ENCODE measurements at places on chromosomes 4 and X. TPM values are rescaled to one million over a fixed set of nuclear protein-coding genes. Genes with fewer than 3 reads are reported as not detected.
A peak's percentile ranks its signal among the peaks of the same experiment; 100 is the strongest.

- no peak for DNase-seq
These were observed 34.9 kb downstream of the ASB9 start for GRCh38 chrX:15235001-15235400.

Gene APLN
- total RNA-seq, result 124 TPM

GRCh38 chr4:55554453-55555030 lies 7.8 kb upstream of the CLOCK start:
- DNase-seq, result peak; percentile 69

Gene GPR143
- total RNA-seq, result 2.8 TPM

GRCh38 chrX:2679534-2680485 lies 11.3 kb upstream of the CD99 start:
- DNase-seq, result peak; percentile 23

DNA sequence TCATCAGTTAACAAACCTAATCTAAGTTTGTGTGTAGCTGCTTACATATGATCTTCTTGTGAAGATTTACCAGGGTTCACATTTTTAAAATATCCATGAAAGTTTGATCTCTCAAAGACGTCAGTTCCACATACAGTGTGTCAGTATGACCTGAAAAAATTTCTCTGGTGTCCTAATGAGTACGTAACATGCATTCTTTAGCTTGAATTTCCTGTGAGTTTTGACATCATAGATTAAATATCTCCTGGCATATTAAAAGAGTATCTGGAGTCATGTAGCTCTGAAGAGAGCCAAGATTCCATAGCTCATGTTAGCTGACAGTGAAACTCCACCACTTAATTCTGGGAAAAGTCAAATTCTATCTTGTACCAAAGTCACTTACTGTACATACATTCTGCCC lies 43.9 kb upstream of the PDLIM5 start:
- DNase-seq, result no peak

DNA sequence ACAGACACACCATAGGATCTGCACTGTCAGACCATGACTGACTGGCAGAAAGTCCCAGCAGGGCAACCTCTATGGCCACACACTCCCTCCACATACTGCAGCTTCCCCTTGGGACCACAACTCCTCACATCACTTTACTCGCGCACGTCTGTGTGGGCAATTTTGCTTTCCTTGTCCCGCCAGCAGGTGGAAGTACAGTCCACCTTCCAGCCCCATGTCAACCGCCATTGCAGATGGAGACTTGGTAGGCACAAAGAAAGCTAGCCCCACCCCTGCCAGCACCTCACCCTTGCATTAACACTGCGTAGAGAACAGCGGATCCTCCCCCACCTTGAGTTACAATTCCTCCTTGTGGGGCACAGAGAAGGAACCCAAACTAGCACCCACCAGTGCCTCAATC lies 74.4 kb upstream of the NAP1L2 start:
- peak; percentile 0 for DNase-seq

GRCh38 chr4:110902500-110902899 lies 279.6 kb upstream of the PITX2 start:
- no peak for DNase-seq

DNA sequence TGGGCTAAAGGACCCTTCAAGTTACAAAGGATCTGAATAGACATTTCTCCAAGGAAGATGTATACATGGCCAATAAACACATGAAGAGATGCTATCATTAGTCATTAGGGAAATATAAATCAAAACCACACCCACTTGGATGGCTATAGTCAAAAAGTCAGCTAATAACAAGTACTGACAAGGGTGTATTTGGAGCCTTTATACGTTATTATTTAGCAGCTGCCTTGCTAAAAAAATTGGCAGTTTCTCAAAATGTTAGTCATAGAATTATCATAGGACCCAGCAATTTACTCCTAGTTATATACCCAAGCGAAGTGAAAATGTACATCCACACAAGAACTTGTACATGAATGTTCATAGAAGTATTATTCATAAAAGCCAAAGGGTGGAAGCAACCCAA lies 112.7 kb upstream of the DUSP21 start:
- DNase-seq, result peak; percentile 1

- peak; percentile 74 for DNase-seq
These were observed 4.6 kb upstream of the KANTR start for GRCh38 chrX:53089224-53089842.

GRCh38 chr4:20256381-20256881 lies 4.7 kb downstream of the SLIT2 start:
- DNase-seq, result no peak

DNA sequence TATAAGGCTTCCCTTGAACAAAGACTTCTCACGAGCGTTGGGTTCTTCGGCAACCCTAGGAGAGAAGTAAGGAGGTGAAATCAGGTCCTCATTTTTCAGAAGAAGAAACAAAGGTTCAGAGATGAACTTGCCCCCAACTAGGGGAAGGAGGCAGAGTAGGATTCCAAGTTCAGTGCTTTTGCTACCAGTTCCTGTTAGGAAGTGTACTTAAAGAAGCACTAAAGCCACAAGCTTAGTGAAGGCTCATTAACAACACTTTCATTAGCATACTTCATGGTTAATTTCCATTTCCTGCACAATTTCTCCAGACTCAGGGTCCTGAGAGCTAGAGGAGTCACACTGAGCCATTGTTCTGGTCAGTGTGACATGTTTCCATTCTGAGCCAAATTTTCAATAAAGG lies 52.1 kb downstream of the VSIG4 start:
- DNase-seq, result no peak

Gene HTT
- total RNA-seq, result 73.8 TPM

DNA sequence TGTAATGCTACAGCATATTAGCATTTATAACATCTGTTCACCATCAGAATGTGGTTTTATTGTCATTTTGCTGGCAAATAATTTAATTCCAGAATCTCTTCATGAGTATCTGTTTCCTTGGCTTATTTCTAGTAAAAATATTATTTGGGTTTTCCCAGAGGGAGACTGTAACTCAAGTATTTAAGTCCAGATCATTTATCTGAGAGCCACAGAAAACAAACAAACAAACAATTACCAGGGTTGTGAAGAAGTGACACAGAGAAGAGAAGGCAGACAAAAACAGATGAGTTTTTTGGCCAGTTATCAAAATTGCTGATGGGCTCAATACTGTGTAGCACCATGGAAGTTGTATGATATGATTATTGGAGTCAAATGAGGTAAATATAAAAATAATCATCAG lies 515.1 kb downstream of the TECRL start:
- DNase-seq, result no peak

Gene NAP1L2
- 2.2 TPM for total RNA-seq

- no peak for DNase-seq
These were observed 87.7 kb upstream of the RAB40AL start for GRCh38 chrX:102849396-102849795.

GRCh38 chr4:142656178-142656577 lies 189.9 kb downstream of the INPP4B start:
- DNase-seq, result peak; percentile 13

- DNase-seq, result peak; percentile 14
These were observed 8.0 kb upstream of the CPEB2 start for GRCh38 chr4:14994242-14994641.

- DNase-seq, result no peak
These were observed 20.6 kb downstream of the F8 start for GRCh38 chrX:155001873-155002272.

Gene WNK3
- 0.60 TPM for total RNA-seq

DNA sequence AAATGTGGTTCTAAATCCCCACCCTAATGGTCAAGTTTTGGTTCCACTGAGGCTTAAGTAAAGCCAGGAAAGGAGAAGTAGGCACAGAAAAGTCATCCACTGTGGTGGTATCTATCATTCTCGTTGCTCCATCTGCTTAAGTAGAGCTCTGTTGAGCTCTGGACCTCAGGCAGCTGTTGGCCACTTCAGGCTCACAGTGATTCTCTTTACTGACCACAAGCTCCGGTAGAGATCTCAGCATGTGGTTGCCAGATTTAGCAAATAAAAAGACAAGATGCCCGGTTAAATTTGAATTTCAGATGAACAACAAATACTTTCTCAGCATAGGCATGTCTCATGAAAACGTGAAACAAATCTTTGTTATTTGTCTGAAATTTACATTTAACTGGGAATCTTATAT lies 132.3 kb upstream of the PTCHD1 start:
- no peak for DNase-seq

DNA sequence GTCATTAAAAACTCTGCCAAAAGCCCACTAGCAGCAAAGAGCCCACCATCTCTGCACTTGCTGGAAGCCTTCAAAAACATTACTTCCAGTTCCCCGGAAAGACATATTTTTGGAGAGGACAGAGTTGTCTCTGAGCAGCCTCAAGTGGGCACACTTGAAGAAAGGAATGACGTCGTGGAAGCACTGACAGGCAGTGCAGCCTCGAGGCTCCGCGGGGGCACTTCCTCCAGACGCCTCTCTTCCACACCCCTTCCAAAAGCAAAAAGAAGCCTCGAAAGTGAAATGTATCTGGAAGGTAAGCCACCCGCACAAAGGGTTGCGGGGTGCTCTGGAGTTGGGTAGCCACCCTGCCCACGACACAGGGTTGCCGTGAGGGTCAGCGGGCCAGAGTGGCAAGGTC lies 25.9 kb downstream of the OFD1 start:
- DNase-seq, result no peak

DNA sequence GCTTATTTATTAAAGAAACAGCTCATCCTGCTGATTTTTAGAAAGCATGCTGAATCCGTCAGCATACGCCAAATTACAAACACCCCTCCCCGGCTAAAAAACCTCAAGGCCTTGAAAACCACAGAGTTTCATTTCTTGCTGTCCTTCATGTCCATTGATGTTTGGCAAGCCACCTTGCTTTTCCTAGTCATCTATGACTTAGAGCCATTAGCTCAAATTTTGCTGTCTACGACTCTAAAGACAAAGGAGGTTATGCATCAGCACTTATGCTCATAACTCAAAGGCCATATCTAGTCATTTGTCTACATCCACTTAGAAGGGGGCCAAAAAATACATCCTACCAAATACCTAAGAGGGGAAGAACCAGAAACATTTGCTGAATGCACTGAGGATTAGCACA lies 925.1 kb downstream of the PCDH7 start:
- no peak for DNase-seq

DNA sequence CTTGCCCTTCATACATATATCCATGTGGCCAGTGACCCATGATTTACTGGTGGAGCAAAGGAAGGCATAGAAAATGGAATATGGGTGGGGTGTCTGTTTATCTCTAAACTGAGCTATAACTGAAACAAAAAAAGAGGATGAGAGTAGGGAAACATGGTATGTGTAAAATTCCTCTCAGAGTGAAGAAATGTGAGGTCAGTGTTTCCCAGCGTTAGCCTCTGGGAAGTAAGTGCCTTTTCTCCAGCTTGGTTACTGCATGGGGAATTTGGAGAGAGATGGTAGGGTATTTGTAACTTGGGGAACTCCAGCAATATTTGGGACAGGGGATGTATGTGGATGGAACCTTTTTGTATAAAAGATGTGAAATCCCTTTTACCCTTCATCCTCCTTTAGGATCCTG lies 89.4 kb downstream of the AFF1 start:
- no peak for DNase-seq

DNA sequence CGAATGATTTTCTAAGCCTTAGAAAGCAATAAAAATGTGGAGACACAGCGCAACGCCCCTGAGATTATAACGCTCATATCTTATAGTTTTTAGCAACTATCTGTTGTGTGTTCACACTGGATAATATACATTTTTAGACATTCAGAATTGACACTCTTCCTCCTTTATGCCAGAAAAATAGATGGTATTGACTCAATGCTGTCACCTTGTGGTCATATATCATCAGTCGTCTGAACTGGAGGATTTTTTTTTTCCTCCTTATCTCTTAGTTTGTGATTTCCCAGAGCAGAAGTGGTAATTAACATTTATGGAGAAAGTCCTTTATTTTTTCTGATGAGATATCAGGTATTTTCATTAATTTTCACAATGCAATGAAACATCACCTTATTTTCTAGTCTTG lies 759.6 kb downstream of the RAB28 start:
- DNase-seq, result peak; percentile 26

- no peak for DNase-seq
These were observed 115.5 kb downstream of the EFHC2 start for GRCh38 chrX:44227991-44228390.

Measured in dermis blood vessel endothelial cell (primary cell).